ENCODE measurements at places on chromosomes 4 and X.

DNA sequence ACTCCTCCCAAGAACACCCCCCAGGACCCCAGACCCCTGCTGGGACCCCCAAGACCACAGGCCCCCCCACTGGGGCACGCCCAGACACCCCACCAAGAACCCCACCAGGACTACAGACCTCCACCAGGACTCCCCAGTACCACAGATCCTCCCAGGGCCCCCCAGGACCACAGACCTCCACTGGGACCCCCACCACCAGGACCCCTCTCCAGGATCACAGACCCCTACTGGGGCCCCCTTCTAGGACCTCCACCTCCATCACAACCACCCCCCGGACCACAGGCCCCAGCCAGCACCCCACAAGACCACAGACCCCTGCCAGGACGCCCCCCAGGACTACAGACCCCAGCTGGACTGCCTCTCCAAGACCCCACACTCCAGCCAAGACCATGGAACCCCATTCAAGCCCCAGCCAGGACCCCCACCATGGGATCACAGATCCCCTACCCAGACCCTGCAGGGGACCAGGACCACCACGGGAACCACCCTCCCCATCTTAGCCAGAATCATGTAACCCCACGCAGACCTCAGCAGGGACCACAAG, 855 bp upstream of the DHRSX start:
- DNase-seq, result no peak

DNA sequence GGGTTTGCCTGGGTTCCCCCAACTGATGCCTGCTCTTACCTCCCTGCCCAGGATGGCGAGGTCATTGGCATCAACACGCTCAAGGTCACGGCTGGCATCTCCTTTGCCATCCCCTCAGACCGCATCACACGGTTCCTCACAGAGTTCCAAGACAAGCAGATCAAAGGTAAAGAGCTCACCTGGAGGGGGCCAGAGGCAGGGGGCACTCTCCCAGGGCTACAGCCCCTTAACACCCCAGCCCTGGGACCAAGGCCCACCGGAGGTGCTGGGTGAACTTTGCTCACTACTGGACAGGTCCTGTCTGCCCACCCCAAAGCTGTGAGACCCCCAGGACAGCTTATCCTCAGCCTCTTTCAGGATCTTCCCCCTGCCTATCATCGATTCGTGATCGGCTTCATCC, 24.5 kb downstream of the HTRA3 start:
- DNase-seq, result no peak

DNA sequence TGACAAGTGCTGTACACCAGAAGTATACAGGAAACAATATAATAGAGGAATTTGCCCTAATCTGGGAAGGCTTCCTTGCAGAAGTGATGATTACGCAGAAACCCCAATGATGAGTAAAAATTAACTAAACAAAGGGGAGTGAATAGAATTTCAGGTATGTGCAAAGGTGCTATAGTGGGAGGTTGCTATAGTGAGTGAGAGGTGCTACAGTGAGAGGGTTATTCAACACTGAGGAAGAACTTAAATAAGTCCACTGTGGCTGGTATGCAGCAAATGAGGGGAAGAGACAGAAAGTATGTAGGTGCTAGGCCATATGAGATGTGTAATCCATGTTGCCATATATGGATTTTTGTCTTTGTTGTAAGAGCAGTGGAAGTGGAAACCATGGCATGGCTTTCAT, 69.5 kb downstream of the TRIM2 start:
- DNase-seq, result no peak

- no peak for DNase-seq
Measured at GRCh38 chrX:136097871-136098805, 49.2 kb upstream of the FHL1 start.

DNA sequence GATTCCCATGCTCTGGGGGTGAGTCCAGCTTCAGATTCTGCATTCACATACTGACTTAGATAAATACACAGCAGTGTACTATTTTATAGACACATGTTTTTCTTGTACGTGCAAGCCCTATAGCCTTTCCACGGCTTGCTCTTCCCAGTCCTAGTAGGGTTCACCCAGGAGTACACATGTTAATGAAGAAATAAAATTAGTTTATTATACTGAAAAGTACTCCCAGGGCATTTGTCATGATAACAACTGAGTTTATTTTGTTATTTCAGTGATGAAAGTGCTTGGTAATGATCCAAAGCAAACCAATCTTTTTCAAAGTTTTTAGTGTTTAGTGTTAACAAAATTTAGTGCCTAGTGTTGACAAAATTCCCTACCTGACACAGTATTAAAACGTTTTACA, 21.3 kb downstream of the MAPK10 start:
- DNase-seq, result no peak

Measured in NCI-H1930 (cell line).